ENCODE measurements at places on chromosomes 6 and 20. TPM values are rescaled to one million over a fixed set of nuclear protein-coding genes. Genes with fewer than 3 reads are reported as not detected.

DNA sequence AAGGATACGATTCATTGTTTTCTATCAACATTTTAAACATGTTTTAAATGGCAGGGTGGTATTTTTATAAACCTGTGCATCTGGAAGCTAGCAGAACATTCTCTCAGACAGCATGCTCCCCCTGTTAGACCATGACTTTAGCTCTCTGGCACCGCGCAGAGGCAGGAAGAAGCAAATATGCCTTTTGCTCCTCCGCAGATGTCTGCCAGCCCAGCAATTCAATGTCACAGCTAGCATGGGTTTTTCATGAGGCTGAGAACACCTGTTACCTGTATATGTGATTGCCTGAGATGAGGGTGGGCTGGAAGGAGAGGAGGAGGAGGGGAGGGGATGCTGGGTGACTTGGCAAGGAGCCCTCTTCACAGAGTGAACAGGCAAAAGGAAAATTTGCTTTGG, 6.7 kb downstream of the MTCH1 start:
- DNase-seq: no peak

DNA sequence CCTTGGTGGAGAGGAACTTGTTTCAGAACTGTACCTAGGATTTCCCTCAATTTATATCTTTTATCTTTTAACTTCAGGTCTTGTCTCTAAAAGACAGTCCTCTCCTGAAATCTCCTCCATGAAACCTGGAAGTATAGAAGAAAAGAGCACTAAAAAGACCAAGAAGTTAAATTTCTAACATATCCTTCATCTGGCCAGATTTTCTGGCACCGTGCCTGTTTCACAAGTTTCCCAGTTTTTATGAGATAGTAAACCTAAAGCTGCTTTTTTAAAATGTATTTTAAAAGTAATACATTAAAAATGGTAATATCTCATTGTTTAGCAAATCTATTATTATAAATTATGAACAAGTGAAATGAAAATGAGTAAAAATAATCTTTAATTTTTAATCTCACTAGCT, 348.3 kb upstream of the RSPO3 start:
- DNase-seq: no peak

GRCh38 chr20:64149141-64149540, 15.1 kb upstream of the MYT1 start:
- no peak for DNase-seq

- no peak for DNase-seq
Measured at GRCh38 chr6:54248994-54249393, 59.2 kb upstream of the TINAG start.

GRCh38 chr6:119076173-119076572, 2.3 kb downstream of the FAM184A start:
- no peak for DNase-seq

DNA sequence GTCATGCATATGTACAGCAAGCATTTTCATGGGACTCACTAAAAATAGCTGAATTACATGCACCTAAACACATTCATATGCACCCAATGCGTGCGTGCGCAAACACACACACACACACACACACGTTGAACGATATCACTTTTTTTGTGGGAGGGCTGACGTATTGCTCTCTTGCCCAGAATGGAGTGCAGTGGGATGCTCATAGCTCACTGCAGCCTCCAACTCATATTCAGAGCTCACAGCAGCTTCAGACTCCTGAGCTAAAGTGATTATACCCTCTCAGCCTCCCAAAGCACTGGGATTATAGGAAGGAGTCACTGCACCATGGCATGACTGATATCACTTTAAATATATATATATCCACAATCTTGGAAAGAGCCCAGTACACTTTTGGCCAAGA, 620.4 kb upstream of the MANEA start:
- DNase-seq: no peak

TAAR1 gene
- total RNA-seq: not detected

Data from osteocyte (in vitro differentiated cells).